ENCODE measurements at places on chromosomes 4 and X.

- peak; percentile 43 for DNase-seq
Measured at GRCh38 chrX:138756234-138756633, 44.7 kb upstream of the FGF13 start.

DNA sequence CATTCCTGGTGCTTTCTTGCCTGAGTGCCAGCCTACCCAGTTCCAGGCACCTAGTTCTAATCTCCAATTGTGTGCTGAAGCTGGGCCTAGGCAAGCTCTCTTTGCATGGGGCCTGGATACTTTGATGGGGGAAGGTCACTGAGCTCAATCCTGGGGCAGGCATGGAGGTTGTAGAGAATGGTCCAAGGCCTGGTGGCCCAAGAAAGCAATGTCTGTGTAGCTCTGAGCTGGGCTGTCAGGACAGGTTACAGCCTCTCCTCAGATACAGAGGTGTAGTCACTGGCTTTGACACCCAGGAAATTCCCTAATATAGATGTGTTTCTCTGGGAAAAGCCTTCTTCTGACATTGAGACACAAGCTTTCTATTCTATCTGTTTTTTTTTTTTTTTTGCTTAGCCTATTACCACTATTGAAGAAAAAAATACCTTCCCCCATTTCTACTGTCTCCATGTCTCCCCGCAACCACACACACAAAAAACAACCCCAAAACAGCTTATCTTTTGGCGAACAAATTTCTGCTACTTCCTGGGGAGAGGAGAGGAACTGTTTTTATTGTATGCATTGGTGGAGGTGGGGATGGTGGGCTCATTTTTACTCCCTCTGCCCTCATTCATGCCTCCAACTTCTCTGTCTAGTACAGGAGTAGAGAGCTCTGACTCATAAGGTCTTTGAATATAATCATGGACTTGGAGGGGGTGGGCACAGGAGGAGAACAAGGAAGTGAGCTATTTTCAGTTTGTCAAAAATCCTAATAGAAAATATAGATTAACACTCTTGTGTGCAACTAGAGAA lies 66.7 kb upstream of the DHX15 start:
- DNase-seq: peak; percentile 11

GRCh38 chr4:22794732-22795131 lies 102.0 kb downstream of the GBA3 start:
- no peak for DNase-seq

DNA sequence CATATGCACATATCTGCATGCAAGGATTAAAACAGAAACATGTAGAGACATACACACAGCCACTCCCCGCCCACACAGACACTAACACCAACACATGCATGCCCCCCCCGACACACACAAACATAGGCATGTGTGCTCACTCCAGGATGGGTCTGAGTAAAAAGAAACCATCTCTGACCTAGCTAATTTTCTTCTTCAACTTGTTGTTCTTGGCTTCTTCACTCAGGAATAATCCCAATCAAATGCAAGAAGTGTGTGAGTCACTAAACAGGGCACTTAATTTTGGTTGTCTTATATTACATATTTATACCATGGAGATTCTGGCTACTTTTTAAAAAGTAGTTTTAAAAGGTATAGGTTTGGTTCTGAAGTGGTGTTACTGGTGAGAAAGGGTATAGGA lies 28.3 kb downstream of the ENOX2 start:
- DNase-seq: no peak

DNA sequence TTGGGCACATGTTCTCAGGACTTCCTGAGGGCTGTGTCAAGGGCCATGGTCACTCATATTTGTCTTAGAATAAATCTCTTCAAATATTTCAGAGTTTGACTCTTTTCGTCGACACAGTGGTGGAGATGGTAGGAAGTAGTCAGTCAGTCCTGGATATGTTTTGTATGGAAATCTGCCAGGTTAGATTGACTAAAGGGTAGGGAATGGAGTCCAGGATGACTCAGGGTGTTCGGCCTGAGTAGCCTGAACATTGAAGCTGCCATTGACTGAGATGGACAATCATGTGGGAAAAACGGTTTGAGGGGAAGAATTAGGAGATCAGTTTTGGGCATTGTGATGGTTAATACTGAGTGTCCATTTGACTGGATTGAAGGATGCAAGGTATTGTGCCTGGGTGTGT lies 177.1 kb upstream of the CENPE start:
- DNase-seq: no peak

All from DMS53 (cell line).